ENCODE measurements at places on chromosomes 11 and 22.

- DNase-seq, result no peak
These were observed 10.8 kb downstream of the TP53I11 start for GRCh38 chr11:44939673-44940395.

DNA sequence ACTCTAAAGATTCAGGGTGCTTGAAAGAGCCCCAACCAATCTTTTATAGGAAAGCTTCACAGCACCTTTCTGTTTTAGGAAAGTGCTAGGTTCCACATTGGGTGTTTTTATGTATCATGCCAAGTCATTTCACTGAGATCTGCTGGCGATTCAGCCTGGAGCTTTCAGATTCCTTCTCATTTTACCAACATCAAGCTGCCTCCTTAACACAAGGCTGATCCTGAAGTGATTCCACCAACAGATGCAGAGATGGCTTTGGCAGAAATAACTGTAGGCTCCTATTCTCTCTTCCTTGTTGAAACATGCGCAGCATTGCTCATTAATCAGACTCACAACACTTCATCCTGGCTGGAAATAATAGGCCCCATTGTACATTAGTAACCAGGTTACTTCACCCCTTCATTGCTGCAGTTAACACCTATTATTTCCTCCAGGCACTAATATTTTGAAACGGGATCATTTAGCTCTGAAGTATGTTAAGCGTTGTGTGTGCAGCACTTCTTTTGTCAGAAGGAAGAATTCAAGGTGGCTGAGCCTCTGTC lies 89.0 kb downstream of the OPCML start:
- DNase-seq, result no peak

DNA sequence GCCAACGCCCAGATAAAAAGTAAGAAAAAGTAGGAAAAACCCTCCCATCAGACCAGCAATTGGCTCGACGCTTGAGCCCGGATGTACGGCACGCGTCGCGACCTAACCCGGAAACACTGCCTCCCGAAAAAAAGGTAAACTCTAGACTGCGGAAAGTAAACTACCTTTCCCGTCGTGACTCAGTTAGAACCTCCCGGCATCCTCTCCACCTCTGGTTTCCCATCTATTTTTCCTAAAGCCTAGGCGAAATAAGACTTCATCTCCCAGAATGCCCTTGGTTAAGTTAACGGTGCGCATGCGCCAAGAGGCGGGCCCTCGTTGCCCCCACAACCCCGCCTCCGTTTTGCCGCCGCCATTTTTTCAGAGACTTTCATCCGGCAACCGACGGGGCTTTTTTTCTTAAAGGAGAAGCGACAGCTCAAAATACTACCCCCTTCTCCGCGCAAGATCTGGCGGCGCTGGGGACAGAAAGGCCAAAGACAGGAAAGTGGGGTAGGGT lies 678 bp upstream of the ZFP91 start:
- peak; percentile 93 for DNase-seq

DNA sequence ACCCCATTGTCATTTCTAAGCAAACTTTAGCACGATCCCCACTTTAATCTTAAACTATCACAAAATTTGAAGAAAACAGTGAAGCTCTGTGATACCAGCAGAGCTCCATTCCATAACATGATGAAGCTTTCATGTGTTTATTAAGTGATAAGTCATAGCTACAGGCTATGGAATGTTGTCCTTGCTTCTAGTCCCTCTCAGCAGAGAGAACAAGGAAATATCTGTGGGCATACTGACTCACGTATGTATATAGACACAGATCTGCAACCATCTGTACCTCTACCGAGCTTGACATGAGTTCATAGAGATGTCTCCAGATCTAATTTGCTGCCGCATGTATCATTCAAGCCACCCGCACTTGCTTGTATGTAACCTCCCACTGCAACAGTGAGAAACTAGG lies 588.9 kb downstream of the ETS1 start:
- no peak for DNase-seq

GRCh38 chr11:120527111-120527761 lies 15.7 kb downstream of the GRIK4 start:
- DNase-seq, result no peak

DNA sequence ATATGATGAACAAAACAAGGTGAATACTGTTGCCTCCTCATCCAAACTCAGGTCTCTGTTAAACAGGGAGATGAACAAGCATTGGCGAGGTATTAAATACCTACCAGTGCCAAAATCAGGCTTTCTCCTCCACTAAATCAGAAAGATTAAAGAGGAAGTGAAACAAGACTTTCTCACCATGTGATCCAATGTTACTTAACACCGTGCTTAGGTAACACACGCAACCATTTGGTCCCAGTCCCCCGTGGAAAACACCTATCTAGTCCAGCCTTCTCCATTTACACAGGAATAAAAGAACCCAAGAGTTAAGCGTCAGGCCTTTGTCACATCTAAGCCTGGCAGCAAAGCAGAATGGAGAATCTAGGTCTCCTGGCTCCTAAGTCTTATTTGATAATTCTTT lies 34.5 kb downstream of the TENM4 start:
- DNase-seq, result no peak

- no peak for DNase-seq
These were observed 14.9 kb downstream of the TP53AIP1 start for GRCh38 chr11:128927683-128928336.

- DNase-seq, result no peak
These were observed 1.3 kb downstream of the TRAF6 start for GRCh38 chr11:36508743-36509142.

DNA sequence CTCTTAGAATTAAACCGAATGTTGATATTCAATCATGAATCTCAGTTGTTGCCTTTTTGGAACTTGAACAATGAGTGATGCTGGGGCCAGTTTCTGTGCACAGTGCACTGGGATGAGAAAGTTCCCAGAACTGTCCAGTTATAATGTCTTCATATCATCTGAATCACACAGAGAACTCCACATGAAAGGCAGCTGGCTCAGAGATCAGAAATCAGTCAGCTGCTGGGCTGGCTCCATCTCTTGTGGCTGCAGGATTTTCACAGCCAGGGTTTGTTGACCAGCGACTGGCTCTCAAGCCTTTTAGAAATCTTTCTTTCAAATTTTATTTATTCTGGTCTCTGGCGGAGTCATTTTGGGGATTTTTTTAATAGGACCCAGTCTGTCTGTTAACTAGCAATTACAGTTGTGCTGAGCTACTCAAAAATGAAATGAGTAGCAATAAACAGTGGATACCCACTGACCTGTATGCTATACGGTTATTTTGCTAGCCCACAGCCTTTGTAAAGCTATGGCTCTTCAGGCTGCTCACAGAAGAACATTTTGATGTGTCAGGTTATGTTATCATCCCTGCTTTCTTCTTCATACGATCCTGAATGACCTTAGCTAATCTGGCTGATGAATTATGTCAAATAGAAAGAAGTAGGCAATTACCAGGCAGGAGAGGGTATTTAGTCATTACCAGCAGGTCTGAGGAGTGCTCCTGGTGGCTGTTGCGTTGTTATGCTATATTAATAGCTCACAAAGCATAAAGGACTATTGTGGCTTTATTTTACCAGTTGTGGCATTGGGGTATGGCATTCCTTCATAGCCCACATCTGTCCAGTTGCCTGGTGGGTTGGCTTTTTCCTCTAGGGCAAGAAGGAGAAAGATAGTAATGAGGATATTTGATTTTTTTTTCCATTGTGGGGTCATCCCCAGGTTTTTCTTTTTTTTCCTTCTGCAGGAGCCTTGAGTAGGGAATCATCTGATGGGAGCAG lies 3.6 kb downstream of the FAT3 start:
- DNase-seq, result no peak

DNA sequence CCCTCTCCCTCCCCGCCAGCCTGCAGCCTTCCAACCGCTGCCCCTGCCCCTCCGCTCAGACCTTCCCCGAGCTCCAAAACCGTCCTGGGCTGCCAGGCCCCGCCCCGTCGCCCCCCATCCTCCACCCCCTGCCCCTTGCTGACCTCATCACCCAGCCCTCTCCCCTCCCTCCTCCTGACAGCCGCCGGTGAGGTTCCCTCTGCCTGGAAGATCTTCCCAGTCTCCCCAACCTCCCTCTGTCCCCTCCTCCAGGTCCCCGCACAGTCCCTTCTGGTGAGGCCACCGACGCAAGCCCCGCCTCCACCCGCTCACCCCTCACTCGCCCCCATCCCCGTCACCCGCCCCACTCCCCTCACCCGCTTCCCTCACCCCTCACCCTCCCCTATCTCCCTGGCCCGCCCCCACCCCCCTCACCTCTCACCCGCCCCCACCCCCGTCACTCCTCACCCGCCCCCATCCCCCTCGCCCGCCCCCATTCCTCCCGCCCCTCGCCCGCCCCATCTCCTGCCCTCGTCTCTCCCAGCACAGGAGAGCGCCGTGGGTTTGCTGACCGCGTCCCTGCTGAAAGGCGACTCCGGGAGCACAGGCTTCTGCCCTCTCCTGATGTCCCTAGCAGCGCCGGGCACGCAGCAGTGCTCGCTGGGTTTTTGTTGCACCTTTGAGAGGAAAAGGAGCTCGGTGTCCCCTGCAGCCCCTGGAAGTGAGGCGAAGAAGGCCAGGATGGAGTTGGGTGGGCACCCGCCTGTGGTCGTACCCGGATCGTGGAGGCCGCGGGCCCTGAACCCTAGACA lies 16.4 kb upstream of the UPK3A start:
- DNase-seq, result no peak

DNA sequence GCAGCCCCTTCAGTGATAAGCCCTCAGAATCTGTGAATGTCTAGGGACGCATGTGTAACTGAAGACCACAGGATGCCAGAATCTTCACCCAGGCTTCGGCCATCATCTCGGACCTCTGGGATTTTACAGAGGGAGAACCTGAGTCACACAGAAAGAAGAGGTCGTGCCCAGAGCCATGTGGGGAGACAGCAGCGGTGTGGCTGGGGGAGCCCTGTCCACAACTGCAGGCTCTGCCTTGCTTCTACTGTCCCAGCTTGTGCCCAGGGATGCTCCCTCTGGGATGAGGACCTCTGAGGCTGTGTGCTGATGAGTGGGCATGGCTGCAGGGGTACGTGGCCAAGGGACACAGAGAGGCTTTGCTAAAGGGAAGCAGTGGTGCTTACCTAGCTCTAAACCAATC lies 582.0 kb downstream of the TBC1D22A start:
- no peak for DNase-seq

DNA sequence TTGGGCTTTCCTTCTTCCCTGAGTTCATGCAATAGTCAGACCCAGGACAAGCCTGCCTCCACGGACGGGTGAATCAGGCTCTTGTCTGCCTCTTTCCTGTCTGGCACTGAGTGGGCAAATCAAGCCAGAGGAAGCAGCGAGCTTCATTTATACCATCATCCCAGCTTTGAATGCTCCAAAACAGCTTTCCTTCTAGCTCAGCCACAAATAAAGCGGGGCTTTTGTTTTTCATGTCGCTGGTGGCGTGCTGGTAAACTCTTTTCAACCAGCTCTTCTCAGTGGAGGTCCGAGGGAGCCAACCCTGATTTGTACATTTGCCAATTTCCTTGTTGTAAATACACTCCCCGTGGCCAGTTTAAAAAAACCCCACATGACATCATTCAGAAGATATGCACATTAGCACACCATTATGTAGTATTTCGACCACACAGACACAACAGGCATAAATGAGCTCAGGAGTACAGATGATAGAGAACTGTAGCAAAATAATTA lies 8.6 kb downstream of the C11orf91 start:
- DNase-seq, result no peak

DNA sequence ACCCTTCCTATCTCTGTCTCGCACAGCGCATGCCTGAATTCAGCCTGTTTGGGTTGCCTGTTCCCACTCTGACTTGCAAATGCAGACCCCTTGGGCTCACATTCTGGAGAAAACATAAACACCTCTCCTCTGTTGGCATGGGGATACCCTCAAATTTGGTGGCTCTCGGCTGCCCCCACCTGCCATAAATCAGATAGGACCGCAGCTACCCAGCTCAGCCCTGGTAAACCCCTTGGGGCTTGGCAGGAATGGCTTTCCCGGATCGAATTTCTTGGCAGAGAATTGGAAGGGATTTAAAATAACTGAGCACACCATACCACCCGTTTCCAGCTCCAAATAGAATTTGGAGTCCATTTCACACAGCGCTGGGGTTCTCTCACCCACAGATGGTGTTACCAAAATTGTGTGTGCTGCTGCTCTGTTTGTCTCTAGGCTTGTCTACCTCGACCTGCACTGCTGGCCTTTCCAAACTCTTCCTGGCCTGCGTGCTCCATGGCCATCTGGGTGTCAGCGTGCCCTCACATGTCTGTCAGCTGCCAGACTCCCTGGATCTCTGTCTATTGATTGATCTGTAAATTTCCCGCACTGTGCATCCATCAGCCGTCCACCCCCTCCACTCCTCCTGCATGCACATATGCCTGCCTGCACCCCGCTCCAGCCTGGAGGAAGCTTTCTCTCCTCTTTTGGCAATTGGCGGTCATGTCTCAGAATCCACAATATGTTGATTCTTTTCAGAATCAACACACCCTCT lies 134.0 kb downstream of the NTM start:
- no peak for DNase-seq

DNA sequence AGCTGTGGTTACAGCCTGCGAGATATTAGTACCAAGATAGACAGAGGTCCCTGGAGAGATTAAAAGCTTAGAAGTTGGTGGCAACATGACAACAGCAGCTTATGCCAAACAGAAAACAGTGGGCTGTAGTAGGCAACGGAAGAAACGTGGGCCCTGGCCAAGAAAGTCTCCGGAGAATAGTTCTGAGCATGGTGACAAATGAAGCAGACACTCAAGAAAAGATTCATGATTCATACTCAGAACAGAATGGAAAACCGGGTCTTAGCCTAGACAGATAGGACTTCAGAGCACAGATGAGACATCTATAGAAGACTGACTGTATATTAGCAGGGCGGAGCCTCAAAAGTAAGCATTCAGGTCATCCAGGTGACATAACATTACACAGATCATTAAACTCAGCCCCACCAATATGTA lies 727.4 kb downstream of the ETS1 start:
- no peak for DNase-seq

- DNase-seq, result no peak
These were observed 50.5 kb downstream of the LRP5 start for GRCh38 chr11:68362801-68363379.

GRCh38 chr11:95461858-95462257 lies 230.9 kb upstream of the SESN3 start:
- no peak for DNase-seq

GRCh38 chr11:71148716-71149115 lies 103.7 kb downstream of the SHANK2 start:
- no peak for DNase-seq

GRCh38 chr11:35390737-35391682 lies 28.3 kb downstream of the SLC1A2 start:
- DNase-seq, result no peak

- peak; percentile 70 for DNase-seq
These were observed 33.9 kb downstream of the LMO2 start for GRCh38 chr11:33857933-33858371.
